ENCODE measurements at places on chromosomes 5 and 9.
A peak's percentile ranks its signal among the peaks of the same experiment; 100 is the strongest.

DNA sequence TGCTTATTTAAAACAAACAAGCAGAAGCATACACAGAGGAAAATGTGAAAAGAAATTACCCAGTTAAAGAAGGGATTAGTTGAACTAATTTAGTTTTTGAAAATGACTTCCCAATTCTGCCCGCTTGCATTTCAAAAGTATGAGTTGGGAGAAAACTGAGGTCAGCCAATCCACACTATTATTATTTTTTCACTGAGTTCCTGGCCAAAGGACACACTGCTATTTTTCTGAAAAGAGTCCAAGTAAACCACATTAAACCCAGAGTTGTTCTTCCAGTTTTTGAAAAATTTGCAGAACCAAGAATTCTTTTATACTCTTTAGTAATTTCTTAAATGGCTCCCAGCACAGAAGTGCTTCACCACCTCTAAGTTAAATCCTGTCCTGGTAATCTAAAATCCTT lies 7.5 kb downstream of the SMU1 start:
- no peak for DNase-seq

DNA sequence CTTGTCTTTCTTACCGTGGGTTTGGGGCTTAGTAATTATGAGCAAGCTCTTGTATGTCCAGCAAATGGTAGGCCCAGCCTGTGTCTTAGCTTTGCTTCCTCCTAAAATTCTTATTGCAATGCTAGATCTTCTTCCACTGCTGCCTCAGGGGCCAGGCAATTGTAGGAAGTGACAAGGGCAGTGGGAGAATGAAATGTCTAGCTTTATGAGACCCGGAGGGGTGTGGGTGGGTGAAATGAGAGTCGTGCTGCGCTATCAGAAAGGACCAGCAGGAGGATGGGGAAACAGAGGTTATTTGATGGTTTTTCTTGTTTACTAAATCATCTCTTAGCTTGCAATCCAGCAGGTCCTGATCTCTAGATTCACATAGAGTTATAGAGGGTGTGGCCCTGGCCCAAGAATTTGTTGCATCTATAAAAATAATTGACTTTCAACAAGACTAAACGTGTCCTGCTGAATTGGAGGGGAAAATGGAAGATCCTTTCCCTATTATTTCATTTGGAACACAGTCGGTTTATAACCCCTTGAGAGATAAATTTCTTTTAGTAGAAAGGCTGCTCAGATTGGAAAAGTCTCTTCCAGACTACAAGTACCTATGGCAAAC lies 43.7 kb downstream of the ZNF366 start:
- DNase-seq = no peak

DNA sequence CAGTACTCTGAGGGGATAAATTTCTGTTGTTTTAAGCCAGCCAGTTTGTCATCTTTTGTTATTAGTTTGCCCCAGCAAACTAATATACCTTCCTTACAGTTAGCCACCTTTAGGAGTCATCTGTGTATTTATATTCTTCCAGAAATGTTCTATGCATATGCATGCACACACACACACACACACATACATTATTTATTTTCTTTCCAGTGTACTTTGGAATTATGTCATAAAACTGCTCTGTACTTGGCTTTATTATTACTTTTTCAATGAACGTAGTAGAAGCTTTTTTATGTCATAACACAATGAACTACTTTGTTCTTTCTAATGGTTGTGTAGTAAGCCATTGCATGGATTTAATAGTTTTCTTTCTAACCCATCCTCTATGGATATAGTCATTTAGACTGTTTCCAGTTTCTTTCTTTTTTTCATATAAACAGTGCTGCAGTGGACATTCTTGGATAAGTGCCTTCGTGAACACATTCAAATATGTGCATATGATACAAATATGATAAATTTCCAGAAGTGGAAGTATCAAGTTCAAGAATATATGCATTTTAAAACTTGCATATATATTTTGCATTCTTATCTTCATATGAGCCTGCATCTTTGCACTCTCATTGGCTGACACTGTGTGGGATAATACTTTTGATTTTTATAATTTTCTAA lies 26.6 kb upstream of the DAB2 start:
- DNase-seq = no peak

GRCh38 chr5:160260006-160260775 lies 30.9 kb downstream of the FABP6 start:
- no peak for DNase-seq

DNA sequence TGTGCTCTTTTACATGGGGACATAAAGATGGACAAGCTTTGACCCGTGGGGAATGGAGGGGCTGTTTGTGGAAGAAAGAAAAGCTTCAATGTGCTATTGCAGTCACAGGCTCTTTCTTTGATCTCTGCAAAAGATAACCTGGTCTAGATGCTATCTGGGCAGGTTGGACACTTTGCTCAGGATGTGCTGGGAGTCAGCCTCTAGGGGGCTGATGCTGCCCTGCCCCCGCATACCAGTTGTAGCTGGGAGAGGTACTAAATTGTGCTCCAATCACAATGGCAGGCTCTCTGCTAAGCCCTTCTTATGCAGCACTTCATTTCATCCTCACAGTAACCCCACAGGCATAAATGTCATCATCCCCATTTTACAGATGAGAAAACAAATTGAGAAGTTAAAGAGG lies 67.2 kb downstream of the PSD2 start:
- DNase-seq = no peak

DNA sequence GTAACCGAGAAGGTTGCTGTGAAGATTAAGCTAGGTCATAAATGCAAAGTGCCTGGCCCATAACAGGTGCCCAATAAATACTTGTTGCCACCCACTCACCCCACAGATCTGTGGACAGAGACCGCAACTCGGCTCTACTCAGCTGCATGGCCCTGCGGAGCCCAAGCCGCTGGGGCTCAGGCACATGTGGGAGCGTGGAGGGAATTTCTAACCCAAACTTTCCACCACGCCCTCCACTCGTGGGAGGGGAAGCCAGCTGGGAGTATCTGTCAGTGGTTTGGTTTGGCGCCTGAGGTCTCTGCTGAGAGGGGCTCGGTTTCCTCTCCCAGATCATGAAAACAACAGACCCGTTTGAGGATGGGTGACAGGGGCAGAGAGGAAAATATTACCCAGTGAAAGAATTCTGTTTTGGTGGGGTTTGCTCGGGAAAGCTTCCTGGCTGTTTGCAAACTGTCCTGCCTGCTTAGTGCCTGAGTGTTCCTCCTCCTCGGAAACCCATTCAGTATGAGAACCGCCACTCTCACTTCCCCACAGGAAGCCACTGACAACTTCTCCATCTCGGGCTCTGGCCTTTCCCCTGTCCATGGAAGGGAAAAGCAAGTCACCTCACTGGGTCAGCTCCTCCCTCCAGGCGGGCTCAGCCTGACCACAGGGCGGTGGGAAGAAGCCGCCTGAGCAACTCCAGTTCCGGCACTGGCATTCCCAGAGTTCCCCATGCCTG lies 60.1 kb downstream of the RGS3 start:
- DNase-seq = no peak

DNA sequence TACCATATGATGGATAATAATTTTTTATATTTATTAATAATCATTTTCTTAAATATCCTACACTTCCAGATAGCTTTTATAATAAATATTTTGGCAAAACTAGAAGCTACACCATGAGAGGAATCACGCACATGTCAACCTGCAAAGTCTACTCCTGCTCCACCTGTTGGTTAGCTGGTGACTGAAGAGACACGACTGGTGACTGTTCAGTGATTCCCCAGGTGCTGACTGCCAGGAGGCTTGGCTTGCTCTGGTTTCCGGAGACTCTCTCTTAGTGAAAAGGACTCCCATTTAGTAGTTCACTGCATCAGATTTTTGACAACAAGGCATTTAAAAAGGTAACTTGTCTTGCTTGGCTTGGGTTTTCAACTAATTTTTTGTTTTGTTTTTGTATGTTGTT lies 20.9 kb downstream of the GZMA start:
- no peak for DNase-seq

- no peak for DNase-seq
These were observed 28.4 kb upstream of the EBF1 start for GRCh38 chr5:159128070-159128541.

GRCh38 chr9:748861-749497 lies 92.5 kb upstream of the DMRT1 start:
- DNase-seq = no peak

GRCh38 chr5:113806904-113807303 lies 293.4 kb downstream of the YTHDC2 start:
- no peak for DNase-seq

DNA sequence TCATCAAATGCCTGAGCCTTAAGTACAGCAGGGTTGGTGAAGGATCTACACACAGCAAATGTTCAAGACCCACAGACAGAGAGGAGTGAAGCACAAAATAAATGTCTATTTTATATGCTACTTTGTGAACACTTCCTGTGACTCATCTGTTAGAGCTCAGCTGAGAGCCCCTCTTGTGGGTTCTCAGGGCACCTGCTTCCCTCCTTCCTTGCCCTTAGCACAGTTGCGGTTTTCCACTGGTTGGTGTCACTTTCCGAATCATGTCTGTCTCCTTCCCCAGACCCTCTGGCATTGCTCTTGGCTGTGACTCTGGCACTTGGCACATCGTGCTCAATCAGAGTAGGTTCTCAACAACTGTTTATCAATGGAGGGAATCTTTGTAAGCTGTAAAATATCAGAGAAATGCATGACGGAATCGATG lies 128.5 kb upstream of the STC2 start:
- no peak for DNase-seq

GRCh38 chr9:118170032-118170955 lies 466.1 kb downstream of the TLR4 start:
- DNase-seq = peak; percentile 51

GRCh38 chr5:151026088-151026487 lies 5.7 kb downstream of the GPX3 start:
- no peak for DNase-seq

All from NCI-H1930 (cell line).